ENCODE measurements at places on chromosomes 7 and 10.

DNA sequence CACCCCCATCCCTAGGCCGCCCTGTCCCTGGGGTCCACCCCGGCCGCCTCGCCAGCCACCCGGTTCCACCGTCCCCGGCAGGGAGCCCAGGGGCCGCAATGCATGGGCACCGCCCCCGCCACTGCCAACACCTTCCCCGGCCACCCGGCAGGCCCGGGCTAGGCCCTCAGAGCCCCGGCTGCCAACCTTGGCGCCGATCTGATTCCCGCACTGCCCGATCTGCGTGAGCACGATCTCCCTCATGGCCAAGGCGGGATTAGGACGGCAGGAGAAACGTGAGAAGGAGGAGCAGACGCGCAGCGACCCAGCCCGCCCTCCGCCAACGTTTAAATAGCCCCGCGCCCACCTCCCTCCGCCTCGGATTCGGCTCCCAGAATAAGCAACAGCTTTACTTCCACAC, at the start of gene TUBB8:
Gene TUBB8 (minus strand): TSS at position 301 of the 400 bp plus-strand sequence. CDS start 58 bp downstream, at position 243.
- no peak for DNase-seq

- no peak for DNase-seq
Measured at GRCh38 chr10:103394180-103394579, 2.1 kb downstream of the ATP5MK start.

DNA sequence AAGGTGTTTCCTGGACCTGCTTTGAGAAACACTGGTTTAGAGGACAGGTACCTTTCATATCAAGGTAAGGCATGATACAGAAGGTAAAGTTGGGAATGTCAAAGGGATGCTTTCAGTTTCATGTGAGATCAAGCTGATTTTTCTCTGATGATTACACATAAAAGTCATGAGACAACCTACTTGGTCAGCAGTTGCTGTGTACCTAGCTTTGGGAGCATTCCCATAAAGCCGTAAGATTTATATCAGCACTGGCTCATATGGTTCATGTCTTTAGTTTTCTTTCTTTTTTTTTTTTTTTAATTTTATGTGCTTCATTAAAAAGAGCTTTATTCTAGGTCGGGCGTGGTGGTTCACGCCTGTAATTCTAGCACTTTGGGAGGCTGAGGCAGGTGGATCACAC, 265.3 kb upstream of the LRGUK start:
- DNase-seq = no peak

GRCh38 chr7:38070718-38071117, 107.3 kb upstream of the STARD3NL start:
- no peak for DNase-seq

DNA sequence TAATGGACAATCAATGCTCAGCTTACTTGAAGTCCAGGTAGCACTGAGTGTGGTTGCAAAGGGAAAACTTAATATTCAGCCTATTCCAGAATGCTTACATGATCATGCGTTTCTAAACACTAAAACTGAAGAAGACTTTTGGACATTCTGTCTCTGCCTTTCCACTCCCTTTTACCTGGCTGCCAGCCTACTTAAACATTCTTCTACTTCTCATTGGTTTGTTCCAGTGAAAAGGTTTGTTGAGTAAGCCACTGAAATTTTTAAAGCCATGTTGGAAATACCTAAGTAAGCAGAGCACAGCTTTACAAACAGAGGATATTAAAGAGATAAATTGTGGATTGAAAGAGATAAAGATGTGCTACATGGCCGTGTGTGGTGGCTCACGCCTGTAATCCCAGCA, 1280.8 kb upstream of the AUTS2 start:
- no peak for DNase-seq

- no peak for DNase-seq
Measured at GRCh38 chr7:18703685-18704084, 208.1 kb downstream of the HDAC9 start.

- DNase-seq = no peak
Measured at GRCh38 chr7:64875658-64876406, 27.2 kb upstream of the ZNF273 start.

DNA sequence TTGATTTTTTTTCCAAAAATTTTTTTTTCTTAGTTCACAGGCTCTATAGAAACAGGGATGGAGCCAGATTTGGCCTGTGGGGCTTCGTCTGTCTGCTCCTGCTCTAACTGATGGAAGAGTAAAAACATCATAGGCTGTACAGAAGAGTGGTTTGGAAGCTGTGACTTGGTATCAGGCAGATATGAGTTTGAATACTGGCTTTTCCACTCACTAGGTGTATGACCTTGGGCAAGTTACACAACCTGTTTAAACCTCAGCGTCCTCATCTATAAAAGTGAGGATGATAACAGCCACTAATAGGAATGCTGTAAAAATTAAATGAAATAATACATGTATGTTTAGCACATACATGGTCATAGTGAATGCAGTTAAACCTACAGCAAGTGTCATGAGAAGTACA, 26.9 kb upstream of the DNAJC1 start:
- DNase-seq = no peak

GRCh38 chr7:43758029-43758821, at the start of gene BLVRA:
BLVRA (plus strand) TSS chr7:43758680; CDS start chr7:43771159, 12,479 bp downstream.
- DNase-seq = no peak

- no peak for DNase-seq
Measured at GRCh38 chr7:143256325-143256724, 6.9 kb upstream of the GSTK1 start.

DNA sequence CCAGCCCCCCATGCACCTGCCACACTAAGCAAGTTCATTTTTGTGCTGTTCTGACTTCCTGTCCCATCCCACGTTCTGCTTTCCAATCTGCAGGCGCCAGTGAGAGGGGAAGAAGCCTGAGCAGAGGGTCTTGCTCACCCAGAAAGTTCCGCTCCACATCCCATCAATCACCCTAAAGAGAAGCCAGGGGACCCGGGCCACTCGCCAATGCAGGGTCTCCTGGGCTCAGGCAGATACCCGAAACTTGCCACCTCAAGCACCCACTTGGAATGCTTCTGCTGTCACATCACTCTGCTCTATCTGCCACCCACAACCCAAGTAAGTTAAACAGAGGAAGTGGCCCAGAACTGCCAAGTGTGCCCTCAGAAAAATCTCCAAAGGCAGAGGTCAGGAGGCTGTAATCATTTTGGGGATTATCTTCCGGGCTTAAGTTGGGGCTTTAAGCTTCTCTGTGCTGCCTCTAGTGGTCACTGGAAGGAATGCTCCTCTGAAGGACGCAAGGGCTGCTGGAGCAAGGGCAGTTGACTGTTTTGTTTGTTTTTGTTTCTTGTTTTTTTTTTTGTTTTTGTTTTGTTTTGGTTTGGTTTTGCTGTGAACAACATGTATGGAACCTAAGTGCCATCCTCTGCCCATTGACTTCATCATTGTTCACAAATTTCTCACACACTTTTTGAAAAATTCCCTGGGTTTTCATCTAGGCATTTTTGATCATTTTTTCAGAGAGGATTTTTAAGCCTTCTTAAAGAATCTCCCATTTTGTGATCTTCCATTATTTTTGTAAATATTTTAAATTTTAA, 25.5 kb downstream of the PRR15 start:
- DNase-seq = peak; percentile 52

DNA sequence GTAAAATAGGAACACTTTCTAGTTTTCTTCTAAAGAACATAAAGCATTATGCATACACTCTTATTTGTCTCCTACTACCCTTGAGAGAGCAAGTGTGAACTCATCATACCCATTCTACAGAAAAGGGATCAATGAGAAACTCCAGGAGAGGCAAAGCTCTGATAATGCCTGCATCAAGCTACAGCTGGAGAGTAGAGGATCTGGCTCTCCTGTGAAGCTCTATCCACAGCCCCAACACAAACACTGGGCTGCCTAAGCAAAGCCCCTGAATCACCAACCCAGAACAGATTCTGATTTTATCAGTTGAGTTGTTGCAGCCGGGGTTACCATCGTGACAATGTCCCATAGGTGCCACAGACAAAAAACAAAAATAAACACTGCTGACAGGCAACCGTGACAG, 74.9 kb downstream of the NUDCD3 start:
- DNase-seq = no peak

- no peak for DNase-seq
Measured at GRCh38 chr7:155163696-155164095, 93.6 kb downstream of the HTR5A start.

- DNase-seq = no peak
Measured at GRCh38 chr10:80408242-80409101, at the start of gene PRXL2A. PRXL2A (plus strand) TSS chr10:80408551; CDS start chr10:80420468, 11,917 bp downstream.

DNA sequence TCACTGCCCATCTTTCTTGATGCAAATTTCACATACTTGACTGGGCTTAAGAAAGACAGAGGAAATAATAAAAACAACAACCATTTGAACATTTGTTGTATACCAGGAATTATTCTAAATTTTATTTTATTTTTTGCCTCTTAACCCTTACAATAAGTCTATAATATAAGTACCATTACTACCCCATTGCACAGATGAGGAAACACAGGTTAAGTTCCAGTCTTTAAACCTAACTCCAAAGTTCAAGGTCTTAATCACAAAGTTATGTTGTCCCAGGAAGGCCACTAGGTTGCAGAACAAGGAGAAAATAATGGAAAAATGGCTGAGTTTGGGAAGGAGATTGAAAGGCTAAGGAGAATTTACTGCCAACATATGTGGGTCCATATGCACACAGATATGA, 3.5 kb downstream of the FKBP14 start:
- no peak for DNase-seq

- no peak for DNase-seq
Measured at GRCh38 chr7:150324373-150324961, 1.1 kb upstream of the ACTR3C start.

- DNase-seq = no peak
Measured at GRCh38 chr10:17176091-17176490, 25.4 kb downstream of the TRDMT1 start.

GRCh38 chr7:92934096-92934495, 97.7 kb upstream of the CDK6 start:
- DNase-seq = no peak

DNA sequence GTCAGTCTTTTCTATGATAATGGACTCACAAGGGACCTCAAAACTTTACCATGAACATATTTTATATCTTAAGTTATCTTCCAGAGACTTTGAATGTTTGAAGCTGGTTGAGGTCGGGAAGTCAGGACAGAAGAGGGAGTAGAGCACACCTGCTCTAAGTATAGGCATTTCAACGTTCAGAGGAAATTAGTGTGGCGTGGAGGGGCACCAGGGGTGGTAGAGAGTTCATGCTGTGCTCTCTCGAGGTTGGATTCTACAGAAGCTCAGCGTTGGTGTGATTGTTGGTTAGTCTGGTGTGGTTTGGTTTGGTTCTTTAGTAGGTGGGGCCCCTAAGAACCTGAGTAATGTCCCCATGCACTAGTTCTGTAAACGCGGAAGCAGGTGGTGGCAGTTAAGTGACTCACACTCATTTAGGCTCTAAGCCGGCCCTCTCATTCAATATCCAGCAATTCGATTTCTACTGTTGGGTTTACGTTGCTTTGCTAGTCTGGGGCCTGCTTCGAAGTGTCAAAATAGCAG, 19.8 kb downstream of the CNTNAP2 start:
- DNase-seq = no peak

DNA sequence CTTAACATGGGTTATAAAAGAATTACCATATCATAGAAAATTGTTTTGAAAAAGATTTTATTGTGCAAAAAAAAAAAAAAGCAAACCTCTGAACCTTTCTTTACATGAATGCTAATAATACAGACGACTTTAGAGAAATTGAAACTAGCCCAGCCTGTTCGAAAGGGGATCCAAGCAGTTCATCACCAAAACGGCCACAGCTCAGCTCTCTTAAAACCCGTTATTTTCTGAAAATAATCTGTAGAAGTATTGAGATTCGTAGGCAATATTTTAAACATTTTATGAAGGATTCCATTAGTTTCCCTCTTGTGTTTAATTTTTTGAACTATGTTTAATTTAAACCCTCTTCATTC, 9.9 kb upstream of the GSAP start:
- DNase-seq = no peak

GRCh38 chr7:46559194-46559832, 638.2 kb upstream of the IGFBP3 start:
- no peak for DNase-seq

DNA sequence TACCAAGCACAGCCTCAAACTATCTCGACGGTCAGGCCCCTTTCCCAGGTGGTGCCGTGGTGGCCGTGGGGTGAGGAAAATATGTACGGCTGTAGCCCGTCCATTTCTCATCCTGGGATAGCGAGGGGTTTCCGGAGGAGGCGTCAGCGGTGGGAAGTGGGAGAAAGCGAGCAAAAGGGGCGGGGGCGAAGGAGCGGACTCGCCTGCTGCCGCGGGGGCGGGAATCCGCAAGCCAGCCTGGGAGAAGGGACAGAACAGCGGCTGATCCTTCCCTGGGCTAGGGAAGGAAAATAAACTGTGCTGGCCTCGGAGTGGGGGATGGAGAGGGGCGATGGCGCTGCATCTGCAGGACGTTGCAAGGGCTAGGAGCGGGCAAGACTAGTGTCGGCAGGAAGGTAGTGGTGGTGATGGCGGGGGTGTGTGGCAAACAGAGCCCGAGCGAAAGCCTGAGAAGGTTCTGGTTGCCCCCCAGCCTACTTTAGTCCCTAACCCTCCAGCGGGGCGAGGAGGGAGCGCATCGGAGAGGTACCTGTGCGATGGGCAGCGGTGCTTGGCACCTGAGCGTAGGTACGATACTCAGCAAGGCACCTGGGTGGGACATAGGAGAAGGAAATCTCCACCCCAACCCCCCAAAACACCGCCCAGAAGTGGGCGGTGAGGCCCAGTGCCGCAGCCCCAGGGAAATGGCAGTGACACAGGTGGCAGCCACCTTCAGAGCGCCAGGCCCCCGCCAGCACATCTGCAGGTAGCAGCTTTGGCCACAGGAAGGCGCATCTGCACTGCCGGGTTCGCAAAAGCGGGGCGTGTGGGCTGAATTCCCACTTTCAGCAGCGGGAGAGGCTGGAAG, 49.9 kb upstream of the STEAP1B start:
- DNase-seq = peak; percentile 17

DNA sequence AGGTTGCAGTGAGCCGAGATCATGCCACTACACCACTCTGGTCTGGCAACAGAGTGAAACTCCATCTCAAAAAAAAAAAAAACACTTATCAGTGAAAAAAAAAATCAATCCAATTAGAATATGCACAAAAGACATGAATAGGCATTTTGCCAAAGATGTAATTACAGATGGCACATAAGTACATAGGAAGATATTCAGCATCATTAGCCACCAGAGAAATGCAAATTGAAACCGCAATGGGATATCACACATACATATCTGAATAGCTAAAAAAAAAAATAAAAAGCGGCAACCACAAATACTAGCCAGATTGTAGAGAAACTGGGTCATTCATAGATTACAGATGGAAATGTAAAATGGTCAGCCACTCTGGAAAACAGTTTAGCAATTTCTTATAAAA, 1310.8 kb downstream of the XPNPEP1 start:
- no peak for DNase-seq

Measured in OCI-LY7 (cell line).